ENCODE measurements at places on chromosomes 11 and 22. TPM values are rescaled to one million over a fixed set of nuclear protein-coding genes. Genes with fewer than 3 reads are reported as not detected.

GRCh38 chr11:132814410-132814809 is 717.9 kb downstream of the OPCML start:
- no peak for DNase-seq

GRCh38 chr11:61145228-61146005 is 15.8 kb downstream of the VPS37C start:
- no peak for DNase-seq

DNA sequence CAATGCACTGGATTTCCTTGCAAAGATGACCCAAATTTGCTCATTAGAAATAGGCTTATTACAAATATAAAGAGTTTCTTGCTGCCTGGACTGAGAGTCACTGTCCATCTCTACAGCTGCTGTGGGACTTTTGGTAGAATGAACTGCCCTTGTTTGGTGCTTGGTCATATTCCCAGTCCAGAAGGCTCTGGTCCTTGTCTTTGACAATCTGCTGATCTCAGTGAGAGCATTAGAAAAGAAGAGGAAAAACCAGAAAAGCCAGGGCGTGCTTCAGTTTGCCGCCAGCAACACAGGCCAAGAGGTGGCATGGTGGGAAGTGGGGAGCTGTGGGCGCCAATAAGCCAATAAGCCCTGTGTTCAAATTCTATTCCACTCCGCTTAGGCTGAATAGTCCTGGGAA is 48.2 kb upstream of the PARVA start:
- no peak for DNase-seq

DNA sequence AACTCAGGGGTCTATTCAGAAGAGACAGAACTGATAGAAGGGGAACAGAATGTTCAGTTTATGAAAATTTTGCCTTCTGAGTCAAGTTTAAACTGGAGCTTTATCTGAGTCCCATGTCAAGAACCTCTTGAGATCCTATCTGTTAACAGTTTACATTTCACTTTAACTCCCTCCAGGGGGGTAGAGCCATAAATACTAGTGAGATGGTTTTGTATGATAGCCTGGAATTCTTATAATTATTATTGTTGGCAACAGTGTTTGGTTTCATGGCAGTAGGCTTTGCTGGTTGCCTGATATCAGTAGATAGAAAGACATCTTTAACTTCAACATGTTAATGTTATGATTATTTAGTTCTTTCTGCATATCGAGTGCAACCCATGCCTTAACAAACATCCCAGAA is 498.5 kb downstream of the INSC start:
- DNase-seq: peak; percentile 9

DNA sequence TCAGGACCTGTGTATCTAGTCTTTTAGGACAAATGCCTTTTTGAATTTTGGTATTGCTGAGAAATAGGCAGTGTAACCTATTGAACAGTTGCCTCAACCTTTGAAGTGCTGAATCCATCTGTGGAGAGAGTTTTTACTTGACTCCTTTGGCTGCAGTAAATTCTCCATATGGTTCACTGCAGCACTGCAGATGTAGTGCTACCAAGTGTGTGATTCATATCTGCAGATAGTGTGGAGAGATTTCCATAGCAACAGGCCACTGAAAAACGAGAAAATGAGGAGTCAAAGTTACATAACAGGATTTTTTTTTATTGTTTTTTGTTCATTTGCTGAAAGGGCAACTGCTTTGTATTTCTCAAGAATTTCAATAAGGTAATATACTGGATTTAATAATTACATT is 356.1 kb downstream of the RAB38 start:
- no peak for DNase-seq

DNA sequence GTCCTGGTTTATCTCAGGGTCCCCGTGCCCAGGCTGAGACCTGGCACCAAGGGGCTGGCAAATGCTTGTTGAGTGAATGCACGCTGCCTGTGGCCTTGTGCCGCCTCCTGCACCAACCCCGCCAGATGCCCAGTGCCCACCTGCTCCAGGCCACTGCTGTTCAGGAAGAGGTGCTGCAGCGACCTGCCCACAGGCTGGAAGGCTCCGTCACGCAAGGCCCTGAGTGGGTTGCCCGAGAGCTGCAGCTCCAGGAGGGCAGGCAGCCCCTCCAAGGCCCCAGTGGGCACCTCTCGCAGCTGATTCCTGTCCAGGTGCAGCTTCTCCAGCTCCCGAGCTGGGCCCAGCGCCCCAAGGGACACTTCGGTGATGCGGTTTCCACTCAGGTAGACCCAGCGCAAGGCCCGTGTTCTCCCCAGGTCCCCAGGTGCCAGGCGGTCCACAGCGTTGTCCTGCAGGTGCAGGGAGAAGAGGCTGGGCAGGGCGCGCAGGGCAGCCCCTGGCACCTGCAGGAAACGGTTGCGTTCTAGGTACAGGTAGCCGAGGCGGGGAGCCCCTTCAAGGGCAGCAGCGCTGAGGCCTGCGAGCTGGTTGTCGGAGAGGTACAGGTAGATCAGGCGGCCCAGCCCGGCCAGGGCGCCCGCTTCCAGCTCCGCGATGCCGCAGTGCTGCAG is 3.6 kb downstream of the CHADL start:
- DNase-seq: no peak

- DNase-seq: no peak
Observed at GRCh38 chr11:61115498-61116224, 13.4 kb downstream of the CD5 start.

- no peak for DNase-seq
Observed at GRCh38 chr11:73252577-73253191, 19.5 kb upstream of the P2RY6 start.

DNA sequence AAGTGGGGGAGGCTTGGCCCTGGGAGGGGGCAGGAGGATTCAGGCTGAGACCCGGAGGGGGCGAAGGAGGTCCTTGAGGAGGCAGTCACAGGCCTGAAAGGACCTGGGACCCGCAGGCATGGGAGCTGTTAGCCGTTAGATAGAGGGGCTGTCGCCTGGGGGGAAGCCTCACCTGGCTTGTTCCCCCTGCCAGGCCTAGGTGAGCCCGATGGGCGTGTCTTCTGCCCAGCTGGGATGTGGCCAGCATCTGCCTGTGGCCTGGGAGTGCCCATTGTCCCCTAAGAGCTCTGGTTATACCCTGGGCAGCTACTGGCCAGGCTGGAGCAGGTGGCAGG is 1.8 kb upstream of the DUSP8 start:
- peak; percentile 38 for DNase-seq

- DNase-seq: no peak
Observed at GRCh38 chr22:41647771-41648170, 26.7 kb downstream of the XRCC6 start.

GRCh38 chr22:17945156-17945887 is 79.0 kb downstream of the MICAL3 start:
- DNase-seq: no peak

- DNase-seq: no peak
Observed at GRCh38 chr11:108035690-108036089, 27.0 kb downstream of the CUL5 start.

GRCh38 chr11:117473481-117474091 is 145.9 kb downstream of the CEP164 start:
- DNase-seq: no peak

DNA sequence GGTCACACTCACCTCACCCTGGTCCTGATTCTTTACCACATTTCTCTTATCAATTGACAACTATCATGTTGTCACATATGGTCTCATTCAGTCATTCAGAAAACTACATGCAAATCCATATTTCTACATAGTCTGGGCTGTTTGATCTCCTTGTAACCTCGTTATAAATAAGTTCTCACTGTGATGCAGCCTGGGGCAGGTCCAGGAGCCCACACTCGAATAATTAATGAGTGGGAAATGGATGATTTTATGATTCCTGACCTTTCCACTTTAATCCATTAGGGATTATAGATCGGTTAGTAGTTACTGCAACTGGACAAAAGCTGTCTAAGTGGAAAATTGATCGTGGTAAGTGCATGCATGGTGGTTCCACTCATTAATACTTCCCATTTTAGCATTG is 636.3 kb upstream of the TENM4 start:
- DNase-seq: no peak

DNA sequence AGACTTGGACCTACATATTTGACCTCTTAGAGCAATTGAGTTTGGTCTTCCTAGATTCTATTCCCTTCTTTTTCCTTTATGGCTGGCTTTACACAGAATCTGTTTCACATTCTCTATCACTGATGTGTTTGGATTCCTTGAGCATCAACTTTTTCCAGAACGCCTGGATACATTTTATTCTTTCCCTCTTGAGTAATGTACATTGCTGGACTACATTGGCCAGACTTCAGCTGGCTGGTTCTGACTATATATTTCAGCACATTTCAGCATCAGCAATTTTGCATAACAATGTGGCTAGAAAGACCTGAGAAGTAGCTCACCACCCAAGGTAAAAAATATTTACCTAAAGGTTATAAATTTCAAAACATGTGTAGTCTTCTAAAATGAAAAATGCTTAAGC is 2198.2 kb upstream of the RAG2 start:
- no peak for DNase-seq

DNA sequence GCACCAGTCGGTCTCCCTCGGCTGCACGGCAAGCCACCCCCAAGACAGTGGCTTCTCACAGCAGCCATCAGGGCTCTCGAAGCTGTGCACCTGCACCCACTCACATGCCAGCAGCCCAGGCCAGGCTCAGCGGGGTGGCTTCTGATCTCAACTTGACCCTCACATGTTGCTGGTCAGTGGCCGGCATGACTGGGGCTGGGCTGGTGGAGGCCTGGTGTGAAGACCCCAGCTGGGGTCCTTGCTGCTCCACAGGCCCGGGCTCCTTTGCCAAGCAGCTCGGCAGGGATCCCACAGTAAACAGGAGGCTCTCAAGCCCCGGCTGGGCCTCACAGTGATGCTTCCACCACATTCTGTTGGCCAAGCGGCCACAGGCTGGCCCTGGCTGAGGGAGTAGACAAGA is 128.2 kb downstream of the BRD1 start:
- DNase-seq: no peak

DNA sequence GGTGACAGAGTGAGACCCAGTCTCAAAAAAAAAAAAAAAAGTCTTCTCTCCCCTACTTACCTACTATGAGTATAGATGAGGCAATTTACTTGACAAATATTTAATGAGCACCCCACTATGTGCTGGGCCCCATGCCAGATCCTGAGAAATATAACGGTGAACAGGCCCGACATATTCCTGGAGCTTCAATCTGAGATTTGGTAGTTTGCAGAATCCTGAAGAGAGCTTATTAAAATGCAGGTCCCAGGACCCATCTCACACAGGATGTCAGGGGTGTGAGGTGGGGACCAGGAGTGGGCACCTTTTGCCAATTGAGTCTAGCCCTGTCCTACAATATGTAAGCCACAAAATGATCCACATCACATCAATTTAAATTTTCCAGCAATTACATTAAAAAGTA is 44.0 kb downstream of the KCNJ4 start:
- DNase-seq: no peak

- peak; percentile 68 for DNase-seq
Observed at GRCh38 chr11:36376009-36376887, 80.2 kb downstream of the PRR5L start.

GRCh38 chr11:31636983-31637382 is 127.4 kb downstream of the ELP4 start:
- no peak for DNase-seq

The MPZL2 gene
- total RNA-seq: 0.17 TPM

The TBCEL gene
- 11.2 TPM for total RNA-seq

The C11orf97 gene
- total RNA-seq: not detected

The PLA2G3 gene
- total RNA-seq: 0.80 TPM

The CCT8L2 gene
- not detected for total RNA-seq

The NEFH gene
- total RNA-seq: not detected

The OR52K2 gene
- not detected for total RNA-seq

The KBTBD3 gene
- total RNA-seq: 2.9 TPM

The CCDC15 gene
- total RNA-seq: 5.8 TPM

The LMO2 gene
- total RNA-seq: 6.0 TPM

The PLXNB2 gene
- 35.8 TPM for total RNA-seq
